AG04449 (cell line): ENCODE measurements at places on chromosomes 6 and 20.

DNA sequence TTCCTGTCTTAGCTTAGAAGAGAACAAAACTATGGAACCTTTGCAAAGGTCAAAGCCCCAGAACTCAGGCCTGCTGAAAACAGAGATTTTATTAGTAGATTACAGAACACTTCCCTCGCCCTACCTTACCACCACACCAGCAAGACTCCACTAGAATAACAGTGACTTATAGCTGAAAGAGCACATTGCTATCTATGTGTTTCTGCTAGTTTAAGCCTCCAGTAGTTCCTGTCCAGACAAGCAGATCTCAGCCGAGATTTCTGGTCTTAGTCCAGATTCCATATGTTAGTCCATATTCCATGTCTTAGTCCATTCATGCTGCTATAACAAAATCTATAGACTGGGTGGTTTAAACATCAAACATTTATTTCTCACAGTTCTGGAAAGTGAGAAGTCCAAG is 412.3 kb upstream of the ID4 start:
- no peak for DNase-seq

DNA sequence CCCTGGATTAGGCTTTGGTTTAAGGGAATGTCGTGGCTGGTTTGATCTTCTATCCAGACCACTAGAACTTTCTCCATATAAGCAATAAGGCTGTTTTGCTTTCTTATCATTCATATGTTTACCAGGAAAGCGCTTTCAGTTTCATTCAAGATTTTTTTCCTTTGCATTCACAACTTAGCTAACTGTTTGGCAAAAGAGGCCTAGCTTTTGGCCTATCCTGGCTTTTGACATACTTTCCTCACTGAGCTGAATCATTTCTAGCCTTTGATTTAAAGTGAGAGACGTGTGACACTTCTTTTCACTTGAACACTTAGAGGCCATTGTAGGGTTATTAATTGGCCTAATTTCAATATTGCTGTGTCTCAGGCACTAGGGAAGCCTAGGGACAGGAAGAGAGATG is 1.7 kb upstream of the FAM50B start:
- no peak for DNase-seq

DNA sequence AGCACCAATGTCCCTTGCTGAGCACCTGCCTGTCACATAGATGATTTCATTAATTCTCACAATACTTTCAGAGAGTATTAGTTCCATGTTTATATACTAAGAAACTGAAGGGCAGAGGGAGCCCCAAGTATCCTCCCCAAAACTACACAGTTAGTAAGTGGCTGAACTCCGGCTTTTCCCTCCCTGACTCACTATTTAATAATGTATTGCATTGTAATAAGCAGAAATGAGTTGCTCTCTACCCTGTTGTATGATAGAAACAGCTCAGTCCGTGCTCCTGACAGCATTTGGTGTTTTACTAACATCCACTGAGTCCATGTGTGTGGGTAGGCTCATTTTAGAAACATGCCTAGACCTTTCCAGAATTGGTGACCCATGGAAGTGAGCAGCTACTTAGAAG is 76.8 kb downstream of the OLIG3 start:
- no peak for DNase-seq

- DNase-seq = peak; percentile 82
Measured at GRCh38 chr20:44572551-44573500, 9.6 kb upstream of the PKIG start.

DNA sequence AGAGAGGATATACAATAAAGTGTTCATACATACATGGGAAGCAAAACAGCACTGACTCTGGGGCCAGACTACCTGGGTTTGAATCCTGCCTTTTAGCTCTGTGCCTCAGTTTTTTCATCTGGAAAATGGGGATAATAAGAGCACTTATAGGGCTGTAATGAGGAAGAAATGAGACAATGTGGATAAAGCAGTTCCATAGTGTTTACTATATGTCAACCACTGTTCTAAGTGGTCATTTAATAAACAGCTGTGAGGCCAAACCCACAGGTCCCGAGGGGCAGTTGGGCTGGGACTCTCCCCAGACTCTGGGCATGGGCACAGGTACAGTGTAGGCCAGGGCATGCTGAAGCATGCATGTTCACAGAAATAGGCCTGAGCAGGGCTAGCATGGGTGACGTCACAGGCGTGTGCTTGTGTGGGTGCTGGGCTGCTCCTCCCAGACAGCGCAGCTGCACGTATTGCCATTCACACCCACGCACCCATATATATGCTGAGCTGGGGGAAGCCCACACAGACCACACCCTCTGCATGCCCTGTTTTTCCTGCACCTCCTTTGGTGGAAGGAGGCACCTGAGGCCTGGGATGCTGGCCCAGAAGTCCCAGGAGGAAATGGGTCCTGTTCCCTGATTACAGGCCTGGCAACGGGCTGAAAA is 3.5 kb upstream of the PLCG1 start:
- DNase-seq = no peak

- DNase-seq = peak; percentile 19
Measured at GRCh38 chr6:75882734-75883133, 133.7 kb downstream of the MYO6 start.

DNA sequence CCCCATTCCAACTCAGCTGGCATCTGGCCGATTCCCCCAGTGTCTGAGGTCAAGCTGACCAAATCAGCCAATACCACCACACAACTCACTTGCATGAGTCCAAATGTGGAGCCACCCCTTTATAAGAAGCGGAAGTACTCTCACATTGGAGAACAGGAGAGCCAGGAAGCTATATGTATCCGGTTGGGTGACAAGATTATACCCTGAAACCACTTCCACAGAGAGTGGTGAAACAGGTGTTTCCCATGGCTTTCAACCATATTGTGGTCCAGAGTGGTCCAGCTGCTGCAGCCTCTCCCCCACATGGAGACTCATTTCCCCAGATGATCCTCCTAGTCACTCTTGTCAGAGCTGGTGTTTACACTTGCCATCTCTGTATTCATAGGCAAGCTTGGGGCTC is 24.0 kb upstream of the SERINC1 start:
- DNase-seq = no peak

DNA sequence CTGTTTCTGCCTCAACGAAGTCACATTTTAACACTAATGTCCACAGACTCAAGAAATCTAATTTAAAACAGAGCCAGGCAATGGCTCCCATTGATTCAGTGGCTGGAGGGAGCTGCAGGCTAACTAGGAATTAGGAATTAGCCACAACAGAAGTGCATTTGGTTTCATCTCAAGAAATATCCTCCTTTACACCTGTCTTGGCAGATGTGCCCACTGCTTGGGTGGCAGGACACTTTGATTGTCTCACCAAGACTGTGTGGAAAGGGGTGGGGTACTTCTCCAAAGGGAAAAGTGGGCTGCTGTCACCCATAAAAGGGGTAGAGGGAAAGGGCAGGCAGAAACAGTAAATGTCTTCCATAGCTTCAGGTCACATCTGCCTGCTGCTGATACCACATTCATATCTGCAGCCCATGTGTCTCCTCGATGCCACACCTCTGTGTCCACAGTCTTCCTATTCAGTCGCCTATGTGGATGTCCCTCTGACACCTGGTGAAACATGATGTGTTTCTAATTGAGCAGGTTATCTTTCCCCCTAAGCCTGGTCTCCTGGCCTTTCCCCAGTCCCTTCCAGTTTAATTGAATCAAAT is 10.9 kb upstream of the OSER1 start:
- no peak for DNase-seq

DNA sequence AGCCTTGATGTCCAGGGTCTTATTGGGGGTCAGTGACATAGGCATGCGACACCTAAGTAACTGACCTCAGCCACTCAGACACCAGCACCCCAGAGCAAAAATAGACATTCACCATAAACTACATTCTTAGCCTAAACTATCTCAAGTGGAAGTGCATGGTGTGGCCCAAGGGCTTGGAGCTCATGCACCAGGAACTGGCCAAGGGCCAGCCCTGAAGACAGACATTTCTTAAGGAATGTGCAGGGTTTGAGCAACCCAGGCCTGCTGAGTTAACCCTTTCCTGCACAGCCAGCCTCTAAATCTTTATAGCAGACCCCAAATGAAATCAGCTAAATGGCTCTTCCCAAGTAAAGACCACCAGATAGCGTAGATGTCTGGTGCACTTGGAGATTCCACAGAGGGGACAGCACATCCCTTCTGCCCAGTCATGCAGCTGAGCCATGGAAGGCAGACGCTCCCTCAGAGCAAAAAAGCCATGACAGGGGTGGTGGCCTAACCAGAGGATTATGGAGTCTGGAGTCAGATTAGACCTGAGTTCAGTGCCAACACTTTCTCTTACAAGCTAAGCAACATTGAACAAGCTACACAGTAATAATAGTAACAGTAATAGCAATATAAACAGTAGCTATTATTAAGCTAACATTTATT is 222.6 kb downstream of the ZMYND8 start:
- DNase-seq = no peak
